ENCODE measurements at places on chromosomes 12 and 14. TPM values are rescaled to one million over a fixed set of nuclear protein-coding genes. Genes with fewer than 3 reads are reported as not detected.

GSKIP gene
- 22.6 TPM for total RNA-seq

JPH4 gene
- total RNA-seq, result not detected

MYRFL gene
- total RNA-seq, result not detected

GOLGA3 gene
- 24.4 TPM for total RNA-seq

ZDHHC17 gene
- 9.0 TPM for total RNA-seq

FLVCR2 gene
- total RNA-seq, result 5.8 TPM

TAS2R8 gene
- not detected for total RNA-seq

IL23A gene
- 1.0 TPM for total RNA-seq

ADCY4 gene
- total RNA-seq, result not detected

ANKRD13A gene
- total RNA-seq, result 14.6 TPM

CIROP gene
- not detected for total RNA-seq

Data from A549 treated with CORT108297 at 1 μM for 4 hours (cell line).